ENCODE measurements at places on chromosomes 1 and 21. TPM values are rescaled to one million over a fixed set of nuclear protein-coding genes. Genes with fewer than 3 reads are reported as not detected.

FLG2 gene
- total RNA-seq: not detected

ST6GALNAC5 gene
- 18.9 TPM for total RNA-seq

MARK1 gene
- total RNA-seq: 2.9 TPM

FASLG gene
- 0.54 TPM for total RNA-seq

CNIH3 gene
- total RNA-seq: 4.2 TPM

USH2A gene
- total RNA-seq: not detected

PTGFR gene
- total RNA-seq: 2.1 TPM

PDPN gene
- 56.5 TPM for total RNA-seq
